ENCODE measurements at places on chromosomes 6 and 20.

DNA sequence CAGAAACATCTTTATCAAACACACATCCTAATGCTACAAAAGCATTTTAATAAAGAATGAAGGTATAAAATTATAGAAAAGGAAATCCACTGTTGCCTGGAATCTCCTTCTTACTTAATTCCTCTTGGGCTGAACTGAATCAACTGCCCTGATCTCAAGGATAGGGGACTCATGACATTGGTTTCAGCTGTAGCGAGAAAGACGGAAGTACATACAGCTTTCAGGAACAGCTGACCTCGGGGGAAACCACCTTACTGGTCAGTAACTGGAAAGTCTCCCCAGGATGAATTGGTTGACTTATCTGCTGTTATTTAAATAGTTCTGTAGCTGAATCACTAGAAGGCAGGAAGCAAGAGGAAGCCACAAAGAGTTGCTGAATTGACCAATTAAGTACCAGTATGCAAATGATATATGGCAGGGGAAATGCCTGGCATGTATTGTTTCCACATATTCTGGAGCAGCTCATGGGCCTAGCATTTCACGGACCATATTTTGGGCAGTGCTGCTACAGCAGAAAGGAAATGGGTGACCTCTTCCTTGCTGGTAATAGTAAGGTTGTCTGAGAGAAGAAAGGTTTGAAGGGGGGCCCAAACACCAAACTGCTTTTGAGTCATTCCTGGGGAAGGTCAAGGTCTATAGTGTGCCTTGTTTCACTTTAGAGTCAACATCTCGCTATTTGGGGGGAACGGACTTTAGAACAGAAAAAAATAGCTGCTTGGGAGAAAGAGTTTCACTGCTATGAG lies 43.7 kb upstream of the MAP7 start:
- DNase-seq, result peak; percentile 63

DNA sequence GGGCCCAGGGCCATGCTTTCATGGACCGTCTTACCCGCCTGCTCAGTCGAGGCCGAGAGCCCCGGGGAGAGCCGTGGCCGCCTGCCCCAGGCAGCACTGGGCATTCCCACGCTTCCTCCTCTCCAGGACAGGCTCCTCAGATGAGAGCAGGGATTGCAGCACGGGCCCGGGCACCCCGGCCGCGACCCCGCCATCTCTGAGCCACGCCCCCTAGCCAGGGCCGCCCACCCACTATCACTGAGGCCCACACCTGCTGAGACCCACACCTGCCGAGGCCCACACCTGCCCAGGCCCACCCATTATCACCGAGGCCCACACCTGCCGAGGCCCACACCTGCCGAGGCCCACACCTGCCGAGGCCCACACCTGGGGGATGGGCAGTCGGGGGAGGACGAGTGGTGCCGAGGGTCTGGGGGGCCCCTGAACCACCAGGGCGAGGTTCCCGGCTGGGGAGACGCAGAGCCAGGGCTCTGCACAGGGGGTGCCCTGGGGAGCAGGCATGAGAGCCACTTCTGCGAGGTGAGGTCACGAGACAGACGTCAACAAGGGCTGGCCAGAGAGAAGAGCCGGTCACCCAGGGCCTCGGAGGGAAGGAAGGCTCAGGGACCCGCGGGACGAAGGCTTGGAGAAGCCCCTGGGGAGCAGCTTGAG lies 235.6 kb downstream of the ERMARD start:
- no peak for DNase-seq

- no peak for DNase-seq
These were observed 82.0 kb downstream of the OR2B2 start for GRCh38 chr6:27830212-27830599.

DNA sequence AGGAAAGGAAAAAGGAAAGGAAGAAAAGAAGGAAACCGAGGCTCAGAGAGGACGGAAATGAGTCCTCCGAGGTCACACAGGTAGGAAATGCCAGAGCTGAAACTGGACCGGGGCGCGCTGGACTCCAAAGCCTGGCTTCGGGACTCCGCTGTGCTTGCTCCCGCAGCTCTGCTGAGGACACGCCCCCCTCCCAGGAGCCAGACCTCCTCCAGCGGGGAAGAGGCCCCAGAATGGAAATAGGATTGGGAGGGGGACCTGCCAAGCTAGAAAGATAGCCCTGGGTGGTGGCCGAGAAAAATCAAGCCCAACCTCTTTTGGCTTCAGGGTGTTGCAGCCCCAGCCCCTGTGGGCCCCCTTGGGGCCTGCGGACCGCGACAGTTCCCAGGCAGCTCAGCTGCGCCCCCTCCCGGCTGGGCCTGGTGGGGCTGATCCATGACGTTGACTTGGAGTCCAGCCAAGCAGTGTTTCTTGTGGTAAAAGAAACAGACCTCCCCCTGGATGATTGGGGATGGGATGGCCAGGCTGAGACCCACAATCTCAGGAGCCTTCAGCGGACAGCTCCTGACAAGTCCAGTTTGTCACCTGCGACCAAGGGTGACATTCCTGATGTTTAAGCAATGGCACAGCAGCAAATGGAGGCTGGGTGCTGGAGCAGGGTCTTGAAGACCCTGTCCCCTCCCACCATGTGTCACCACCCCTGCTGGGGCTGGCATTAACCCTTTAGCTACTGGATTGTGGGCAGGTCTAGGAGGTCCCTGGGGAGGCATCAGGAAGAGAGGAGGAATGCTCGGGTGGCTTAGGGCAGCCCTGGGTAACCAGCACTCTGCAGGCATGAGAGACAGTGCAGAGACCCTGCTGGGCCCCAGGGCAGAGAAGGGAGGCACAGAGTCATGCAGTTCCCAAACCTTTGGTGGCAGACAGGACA lies 55.4 kb downstream of the RIPOR3 start:
- peak; percentile 58 for DNase-seq

DNA sequence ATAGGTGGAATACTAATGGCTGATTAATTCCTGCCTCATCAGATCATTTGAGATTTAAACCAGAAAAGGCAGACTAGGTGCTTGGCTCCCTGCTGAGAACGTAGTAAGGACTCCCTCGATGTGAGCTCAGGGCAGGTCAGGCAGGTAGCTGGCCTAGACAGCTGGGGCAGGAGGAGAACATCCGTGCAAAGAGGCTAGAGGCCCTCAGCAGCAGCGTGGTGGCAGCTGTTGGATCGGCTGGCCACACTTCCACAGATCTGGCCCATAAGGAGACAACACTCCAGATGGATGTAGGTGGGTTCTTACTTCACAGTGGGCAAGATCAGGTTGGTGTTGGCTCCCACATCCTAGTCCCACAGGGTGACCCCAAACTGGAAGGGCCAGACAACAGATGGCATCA lies 38.5 kb downstream of the EYA2 start:
- DNase-seq, result no peak

- DNase-seq, result no peak
These were observed 9.3 kb upstream of the NCR2 start for GRCh38 chr6:41326092-41326491.

- no peak for DNase-seq
These were observed 111.7 kb downstream of the TRERF1 start for GRCh38 chr6:42339991-42340401.

DNA sequence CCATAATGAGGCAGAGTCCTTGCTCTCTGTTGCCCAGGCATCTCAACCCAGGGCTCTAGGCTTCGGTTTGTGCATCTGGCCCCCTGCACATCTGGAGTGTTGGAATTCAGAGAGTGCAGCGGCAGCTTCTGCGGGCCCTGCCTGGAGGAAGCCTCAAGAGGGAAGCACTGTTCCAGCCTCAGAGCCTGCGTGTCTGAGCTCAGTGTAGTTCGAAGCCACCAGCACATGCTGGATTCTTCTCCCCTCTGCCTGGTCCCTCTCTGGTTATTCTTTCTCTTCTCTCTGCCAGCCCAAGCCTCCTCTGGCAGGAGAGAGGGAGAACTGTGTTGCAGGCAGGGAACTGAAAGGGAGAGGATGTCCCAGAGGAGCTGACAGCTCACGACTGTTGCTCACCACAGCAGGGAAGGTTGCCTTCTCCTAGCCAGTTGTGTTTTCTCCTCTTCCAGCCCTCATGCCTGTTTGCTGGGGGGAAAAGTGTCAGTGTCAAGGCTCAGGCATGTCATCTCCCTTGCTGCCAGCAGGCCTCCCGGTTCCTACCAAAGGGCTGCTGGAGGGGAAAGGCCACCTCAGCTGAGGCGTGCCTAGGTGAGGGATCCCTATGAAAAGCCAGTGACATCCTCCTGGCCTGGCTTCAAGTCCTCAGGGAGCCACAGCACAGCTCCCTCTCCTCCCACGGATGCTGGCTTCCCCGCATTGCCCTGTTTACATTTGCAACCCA lies 126.0 kb upstream of the LRFN2 start:
- DNase-seq, result no peak

DNA sequence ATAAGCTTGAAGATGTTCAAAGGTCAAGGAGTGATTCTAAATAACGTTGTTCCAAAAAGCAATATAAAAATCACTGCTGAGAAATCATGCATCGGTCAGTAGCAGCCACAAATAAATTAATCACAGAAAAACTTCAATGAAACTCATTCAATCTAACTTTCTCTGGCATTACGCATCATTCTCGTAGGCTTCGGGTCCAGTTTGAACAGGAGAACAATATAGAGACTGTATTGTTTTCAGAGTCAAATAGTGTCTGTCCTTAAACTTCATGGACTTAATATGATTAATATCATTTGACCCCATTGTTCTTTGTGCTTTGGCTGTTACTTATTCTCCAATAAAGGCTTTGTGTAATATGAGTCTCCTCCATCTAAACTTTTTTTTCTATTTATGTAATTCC lies 200.4 kb downstream of the C6orf118 start:
- DNase-seq, result no peak

GRCh38 chr6:110017306-110017705 lies 39.2 kb downstream of the GPR6 start:
- no peak for DNase-seq

DNA sequence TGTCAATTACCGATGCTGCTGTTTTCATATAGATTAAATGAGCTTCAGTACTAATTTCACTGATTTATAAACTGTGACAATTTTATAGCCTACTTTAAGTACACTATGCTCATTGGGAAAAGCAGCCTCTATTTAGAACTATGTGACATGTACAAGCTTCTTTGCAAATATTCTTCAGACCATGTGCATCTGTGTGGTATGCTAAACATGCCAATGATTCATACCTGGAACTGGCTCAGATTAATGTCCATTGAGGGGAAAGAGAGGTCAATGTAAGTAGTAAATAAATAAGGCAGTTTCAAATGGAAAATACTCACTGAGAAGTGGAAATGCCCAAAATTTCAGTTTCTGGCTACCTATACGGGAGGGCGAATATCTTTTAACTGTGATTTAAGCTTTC lies 777.7 kb downstream of the C6orf118 start:
- DNase-seq, result no peak

DNA sequence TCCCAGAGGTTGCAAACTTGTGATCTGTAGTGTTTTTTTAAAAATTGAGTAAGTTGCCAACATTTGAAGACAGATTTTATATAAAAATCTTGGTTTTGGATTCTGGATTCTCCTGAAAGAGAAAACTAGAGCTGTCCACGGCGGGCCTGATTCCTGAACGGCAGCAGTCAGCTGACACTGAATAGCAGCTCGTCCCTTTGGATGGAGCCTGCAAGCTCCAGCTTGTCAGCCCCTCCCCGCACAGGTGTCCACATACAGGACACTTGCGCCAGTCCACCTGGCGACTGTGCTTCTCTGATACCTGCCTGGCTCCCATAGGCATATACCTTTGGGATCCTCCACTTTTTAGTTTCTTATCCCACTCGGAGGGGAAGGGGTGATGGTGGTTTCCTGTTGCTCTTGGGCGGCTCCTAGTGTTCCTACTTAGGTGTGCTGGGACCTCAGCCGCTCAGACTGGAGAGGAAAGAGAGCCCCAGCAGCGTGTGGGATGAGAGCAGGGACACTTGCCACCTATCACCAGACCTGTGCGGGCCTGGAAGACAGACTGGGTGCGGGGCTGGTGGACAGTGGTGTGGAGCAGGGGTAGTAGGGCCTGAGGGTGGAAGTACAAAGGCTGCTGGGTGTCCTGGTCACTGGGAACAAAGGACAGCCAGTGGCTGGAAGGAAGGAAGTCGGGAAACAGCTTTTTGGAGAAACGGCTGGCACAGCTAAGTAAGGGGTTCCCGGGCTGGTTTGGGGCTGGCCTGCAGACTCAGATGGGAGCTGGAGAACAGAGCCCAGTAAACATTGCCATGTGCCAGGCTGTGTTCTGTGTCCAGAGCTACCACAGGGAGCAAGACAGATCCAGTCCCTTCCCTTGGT lies 18.3 kb downstream of the GHRH start:
- DNase-seq, result no peak

GRCh38 chr6:170185175-170185978 lies 105.5 kb downstream of the DLL1 start:
- DNase-seq, result no peak

GRCh38 chr6:41167173-41167963 lies 4.5 kb upstream of the TREM2 start:
- DNase-seq, result no peak

- DNase-seq, result no peak
These were observed 190.4 kb upstream of the ARG1 start for GRCh38 chr6:131382631-131383030.

GRCh38 chr20:833450-834150 lies at the start of gene FAM110A:
Gene FAM110A, plus strand, starts transcription at chr20:833715. Its CDS starts 11,090 bp downstream, at chr20:844805.
- peak; percentile 97 for DNase-seq

DNA sequence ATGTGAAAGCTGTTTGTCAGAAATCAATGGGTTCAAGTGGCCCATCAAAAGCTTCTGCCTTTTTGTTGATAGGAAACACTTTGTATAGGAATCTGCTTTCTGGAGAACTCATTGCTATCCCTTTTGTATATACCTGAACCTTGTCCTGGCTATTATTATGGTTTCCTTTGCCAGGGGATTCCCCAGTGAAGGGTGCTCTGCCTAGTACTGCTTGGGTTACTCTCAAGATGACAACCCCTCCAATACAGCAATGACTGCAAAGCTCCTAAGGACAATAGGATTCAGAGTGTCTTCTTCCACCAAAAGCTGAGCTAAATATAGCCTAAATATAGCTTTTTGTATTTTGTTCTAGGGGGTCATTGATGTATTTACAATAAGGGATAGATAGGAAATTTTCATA lies 54.0 kb upstream of the PTPRK start:
- DNase-seq, result no peak

GRCh38 chr20:47663354-47664067 lies 121.8 kb downstream of the SULF2 start:
- peak; percentile 90 for DNase-seq

- peak; percentile 46 for DNase-seq
These were observed 45.9 kb downstream of the ZNF217 start for GRCh38 chr20:53547664-53548239.

- DNase-seq, result peak; percentile 39
These were observed 98.4 kb downstream of the TAF4 start for GRCh38 chr20:61967300-61967699.

DNA sequence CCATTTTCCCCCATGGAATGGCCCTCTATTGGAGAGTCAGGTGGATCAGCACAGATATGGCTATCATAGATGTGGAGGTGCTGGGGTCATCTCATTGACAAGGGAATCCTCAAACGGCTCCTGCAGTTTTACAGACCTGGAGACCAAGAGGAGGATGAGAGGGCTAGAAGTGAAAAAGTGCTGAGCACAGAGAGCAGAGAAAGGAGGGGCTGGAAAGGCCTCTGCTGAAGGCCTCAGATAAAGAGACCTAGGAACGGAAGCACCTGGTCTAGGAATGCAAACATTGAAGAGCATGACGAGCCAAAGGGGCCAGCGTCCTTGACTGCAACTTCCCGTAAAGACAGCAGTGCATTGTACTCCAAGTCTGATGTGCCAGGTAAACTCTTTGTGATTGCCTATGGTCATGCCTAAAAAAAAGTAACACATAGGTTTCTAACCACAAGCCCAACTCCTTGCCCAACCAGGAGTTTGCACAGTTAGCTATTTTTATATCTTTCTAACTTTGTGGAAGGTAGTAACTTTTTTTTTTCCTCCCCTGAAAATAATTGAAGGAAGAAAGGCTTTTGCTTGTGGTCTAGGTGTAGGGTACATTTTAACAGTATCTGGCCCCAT lies 15.2 kb downstream of the RSPH4A start:
- no peak for DNase-seq

GRCh38 chr20:43178080-43178479 lies 11.6 kb downstream of the PTPRT start:
- no peak for DNase-seq

All from ureter (tissue), 1 donor.